Left ventricle myocardium inferior (tissue), 1 donor: ENCODE measurements at places on chromosomes 4 and X. TPM values are rescaled to one million over a fixed set of nuclear protein-coding genes. Genes with fewer than 3 reads are reported as not detected.

Gene PAGE4
- total RNA-seq, result not detected

Gene MMGT1
- 25.3 TPM for total RNA-seq

Gene FGD1
- 8.6 TPM for total RNA-seq

Gene GAGE12H
- not detected for total RNA-seq

Gene BGN
- 84.3 TPM for total RNA-seq

DNA sequence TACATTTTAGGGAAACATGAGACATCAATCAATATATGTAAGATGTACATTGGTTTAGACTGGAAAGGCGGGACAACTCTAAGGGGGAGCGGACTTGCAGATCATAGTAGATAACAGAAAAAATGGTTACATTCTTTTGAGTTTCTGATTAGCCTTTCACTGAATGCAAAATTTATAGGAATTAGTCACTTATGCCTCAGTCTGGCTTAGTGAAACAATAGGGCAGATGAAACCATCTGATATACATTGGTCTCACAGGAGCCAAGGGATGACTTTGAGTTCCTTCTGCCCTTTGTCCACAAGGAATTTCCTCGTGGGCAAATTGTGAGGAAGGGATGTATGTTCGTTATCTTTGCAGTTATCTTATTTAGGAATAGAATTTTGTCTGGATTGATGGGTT is 128.2 kb downstream of the ARSF start:
- no peak overlapping the region for H3K4me3 ChIP-seq
- no peak overlapping the region for H3K27ac ChIP-seq
- no peaks in the 10 kb centered on the region for H3K36me3 ChIP-seq
- no peak for DNase-seq

GRCh38 chr4:92299152-92299551 is 4.6 kb upstream of the GRID2 start:
- peaks cover 43% of the 10 kb centered on the region for H3K27me3 ChIP-seq
- H3K4me1 ChIP-seq, result peaks cover 9% of the 10 kb centered on the region
- no peak for DNase-seq
- no peak overlapping the region for H3K27ac ChIP-seq

DNA sequence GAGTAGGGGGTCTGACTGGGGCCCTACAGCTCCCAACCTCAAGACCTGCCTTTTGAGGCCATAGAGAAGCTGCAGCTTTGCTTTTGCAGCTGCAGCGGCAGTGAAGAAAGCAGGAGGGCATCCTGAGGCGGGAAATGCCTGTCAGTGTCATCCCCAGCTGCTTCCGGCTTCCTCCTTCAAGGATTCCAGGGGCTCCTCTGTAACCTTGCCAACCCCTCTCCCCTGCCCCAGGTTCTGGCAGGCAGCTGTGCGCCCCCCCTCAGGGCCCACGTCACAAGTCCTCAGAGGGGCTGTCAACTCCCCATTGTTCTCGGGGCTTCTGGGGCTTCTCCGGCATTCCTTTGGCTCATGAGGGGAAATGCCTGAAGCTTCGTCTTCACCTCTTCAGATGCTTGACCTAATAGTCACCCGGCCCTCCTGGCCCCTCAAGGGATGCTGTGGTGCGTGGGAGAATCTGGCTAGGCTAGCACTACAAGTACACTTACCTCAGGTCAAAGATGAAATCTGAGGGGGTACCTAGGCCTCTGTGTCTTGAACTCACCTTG is 31.9 kb downstream of the APLN start:
- no peak overlapping the region for H3K4me3 ChIP-seq
- no peaks in the 10 kb centered on the region for H3K4me1 ChIP-seq
- H3K27ac ChIP-seq, result no peak overlapping the region
- H3K27me3 ChIP-seq, result no peaks in the 10 kb centered on the region
- no peak for DNase-seq

DNA sequence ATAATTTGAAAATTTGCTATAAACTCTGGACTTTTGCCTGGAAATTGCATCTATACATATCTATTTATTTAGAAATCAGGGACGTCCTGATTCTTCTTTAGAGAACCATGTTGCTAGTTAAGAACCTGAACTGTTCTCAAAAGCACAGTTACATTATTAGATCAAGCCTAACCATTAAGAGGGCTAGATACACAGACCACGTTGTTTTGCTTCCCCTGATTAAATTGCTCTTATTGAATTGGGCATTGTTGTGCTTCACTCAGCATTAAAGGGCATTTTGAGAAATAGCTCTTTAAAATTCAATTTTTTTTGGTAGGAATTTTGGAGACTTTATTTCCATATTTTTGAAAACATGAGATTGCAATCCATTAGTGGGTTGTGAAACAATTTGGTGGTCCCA is 44.4 kb downstream of the FIP1L1 start:
- H3K27ac ChIP-seq, result no peak overlapping the region
- H3K27me3 ChIP-seq, result no peaks in the 10 kb centered on the region
- H3K36me3 ChIP-seq, result peaks cover 5% of the 10 kb centered on the region
- DNase-seq, result no peak

GRCh38 chr4:89305712-89306437 is 1.7 kb downstream of the GPRIN3 start:
- H3K36me3 ChIP-seq, result no peaks in the 10 kb centered on the region
- H3K27ac ChIP-seq, result peak overlapping the region; percentile 85
- DNase-seq, result no peak
- H3K4me3 ChIP-seq, result peak overlapping the region; percentile 86
- peaks cover 53% of the 10 kb centered on the region for H3K4me1 ChIP-seq
- H3K27me3 ChIP-seq, result peaks cover 7% of the 10 kb centered on the region

DNA sequence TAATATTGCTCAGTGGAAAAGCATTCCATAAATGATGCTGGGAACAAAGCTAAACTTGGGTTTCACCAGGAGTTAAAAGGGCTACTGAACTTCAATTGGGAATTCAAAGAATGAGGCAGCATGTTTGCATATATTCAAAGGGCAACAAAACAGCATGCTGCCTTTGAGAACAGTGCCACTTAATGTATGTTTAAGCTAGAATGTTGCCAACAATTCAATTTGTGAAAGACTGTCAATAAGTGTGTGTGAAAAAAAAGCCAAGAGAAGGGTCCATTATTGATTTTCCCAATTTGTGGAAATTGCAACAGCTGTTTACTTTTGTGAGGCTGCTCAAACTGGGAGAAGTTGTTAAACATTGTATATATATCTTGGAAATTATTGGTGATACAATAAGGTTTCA is 701.9 kb upstream of the ACTRT1 start:
- no peak overlapping the region for H3K27ac ChIP-seq
- H3K4me1 ChIP-seq, result no peaks in the 10 kb centered on the region
- no peak for DNase-seq
- H3K36me3 ChIP-seq, result no peaks in the 10 kb centered on the region

DNA sequence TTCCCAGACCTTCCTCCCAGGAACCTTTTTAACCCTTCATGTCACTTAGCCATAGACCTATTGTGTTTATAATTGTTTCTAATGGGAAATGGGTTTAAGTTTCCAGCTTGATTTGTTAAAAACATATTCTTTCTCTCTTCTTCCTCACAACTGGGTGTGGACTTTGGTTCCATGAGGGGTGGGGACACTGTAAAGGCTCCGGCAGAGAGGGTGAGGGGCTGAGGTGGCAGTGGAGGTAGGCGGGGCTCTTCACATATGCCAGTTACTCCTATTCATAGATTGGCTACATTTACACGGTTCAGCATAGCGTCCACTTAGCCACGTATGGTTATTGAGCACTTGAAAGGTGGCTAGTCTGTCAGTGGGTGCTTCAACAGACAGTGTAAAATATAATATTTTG is 7.8 kb downstream of the INTS6L start:
- H3K4me1 ChIP-seq, result no peaks in the 10 kb centered on the region
- DNase-seq, result no peak
- H3K27ac ChIP-seq, result no peak overlapping the region
- H3K36me3 ChIP-seq, result no peaks in the 10 kb centered on the region

DNA sequence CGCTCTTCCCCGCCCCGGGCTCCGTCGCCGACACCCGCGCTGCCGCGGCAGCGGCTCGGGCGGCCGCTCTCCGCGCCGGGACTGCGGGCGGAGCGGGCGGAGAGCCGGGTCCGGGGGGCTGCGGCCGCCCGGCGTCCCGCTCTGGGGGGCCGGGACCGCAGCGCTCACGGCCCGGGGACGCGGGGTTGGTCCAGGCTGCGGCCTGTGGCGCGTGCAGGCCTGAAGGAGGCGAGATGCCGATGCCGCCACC is 492 bp downstream of the GALNT7 start:
- H3K27ac ChIP-seq, result peak overlapping the region; percentile 95

DNA sequence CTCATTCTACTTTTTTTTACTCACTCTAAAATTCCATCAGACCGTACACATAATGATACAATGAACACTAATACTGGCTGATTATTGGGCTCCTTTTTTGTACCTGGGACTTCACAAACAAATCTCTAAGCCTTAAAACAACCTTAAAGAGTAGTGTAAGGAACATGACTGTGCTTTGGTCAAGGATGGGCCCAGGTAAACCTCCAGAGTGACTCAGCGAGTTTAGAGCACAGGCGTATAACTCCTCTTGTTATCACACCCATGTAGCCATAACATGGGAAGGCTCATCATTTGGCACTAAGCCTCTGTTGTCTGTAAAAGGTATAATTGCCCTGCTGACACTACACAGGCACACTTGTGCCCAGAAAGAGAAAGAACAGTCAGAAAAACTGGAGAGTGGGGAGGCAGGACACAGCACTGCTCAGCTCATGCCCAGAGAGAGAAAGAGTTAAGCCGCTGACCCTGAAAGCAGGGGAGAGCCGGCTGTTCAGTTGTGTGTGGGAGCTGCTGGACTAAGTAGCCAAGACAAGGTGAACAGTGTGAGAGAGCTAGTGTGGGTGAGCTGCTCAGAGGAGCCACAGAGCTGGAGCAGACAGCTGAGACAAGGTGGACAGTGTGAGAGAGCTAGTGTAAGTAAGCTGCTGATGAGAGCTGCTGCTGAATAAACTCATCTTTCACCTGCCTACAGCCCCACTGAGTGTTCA is 319.6 kb upstream of the BMP3 start:
- no peak overlapping the region for H3K4me3 ChIP-seq
- H3K27ac ChIP-seq, result no peak overlapping the region
- no peak for DNase-seq
- H3K27me3 ChIP-seq, result no peaks in the 10 kb centered on the region

DNA sequence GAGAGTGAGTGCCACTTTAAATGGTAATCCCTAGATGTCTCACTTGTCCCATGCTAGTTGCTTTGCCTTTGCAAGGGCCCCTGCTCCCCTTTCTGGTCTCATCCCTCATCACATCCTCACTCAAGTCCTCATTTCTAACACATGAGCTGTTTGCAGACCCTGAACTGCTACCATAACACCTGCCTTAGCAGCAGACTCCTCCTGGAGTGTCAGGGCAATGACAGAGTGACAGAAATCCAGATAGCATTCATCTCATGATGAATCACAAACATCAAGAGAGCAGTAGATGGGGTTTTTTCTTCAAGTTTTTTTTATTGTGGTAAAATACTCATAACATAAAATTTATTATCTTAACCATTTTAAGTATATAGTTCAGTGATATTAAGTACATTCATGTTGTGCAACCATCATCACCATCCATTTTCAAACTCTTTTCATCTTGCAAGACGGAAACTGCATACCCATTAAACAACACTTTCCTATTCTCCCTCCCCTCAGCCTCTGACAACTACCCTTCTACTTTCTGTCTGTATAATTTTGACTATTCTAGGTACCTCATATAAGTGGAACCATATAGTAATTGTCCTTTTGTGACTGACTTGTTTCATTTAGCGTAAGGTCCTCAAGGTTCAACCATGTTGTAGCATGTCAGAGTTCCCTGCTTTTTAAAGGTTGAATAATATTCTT is 133.2 kb upstream of the RPS6KA3 start:
- H3K36me3 ChIP-seq, result no peaks in the 10 kb centered on the region
- DNase-seq, result no peak
- no peaks in the 10 kb centered on the region for H3K27me3 ChIP-seq
- no peak overlapping the region for H3K4me3 ChIP-seq
- H3K27ac ChIP-seq, result no peak overlapping the region

DNA sequence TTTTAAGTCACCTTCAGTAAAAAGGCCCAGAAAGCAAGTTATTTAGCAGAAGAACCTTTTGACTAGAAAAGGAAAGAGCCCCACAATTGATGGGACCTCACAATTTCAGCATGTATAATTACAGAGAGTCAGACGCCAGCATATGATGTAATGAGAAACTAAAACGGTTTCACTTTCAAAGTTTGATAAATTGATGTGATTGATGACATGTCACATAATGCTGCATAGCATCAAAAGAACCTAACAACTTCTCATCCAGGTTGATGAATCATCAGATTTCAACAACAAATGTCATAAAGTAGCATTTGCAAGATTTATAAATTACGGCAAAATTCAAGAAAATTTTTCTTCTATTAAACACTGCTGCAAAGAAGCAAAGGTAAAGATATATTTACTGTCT is 3.9 kb upstream of the GAR1 start:
- H3K36me3 ChIP-seq, result no peaks in the 10 kb centered on the region
- H3K27me3 ChIP-seq, result no peaks in the 10 kb centered on the region
- no peak for DNase-seq
- H3K4me1 ChIP-seq, result peaks cover 24% of the 10 kb centered on the region

DNA sequence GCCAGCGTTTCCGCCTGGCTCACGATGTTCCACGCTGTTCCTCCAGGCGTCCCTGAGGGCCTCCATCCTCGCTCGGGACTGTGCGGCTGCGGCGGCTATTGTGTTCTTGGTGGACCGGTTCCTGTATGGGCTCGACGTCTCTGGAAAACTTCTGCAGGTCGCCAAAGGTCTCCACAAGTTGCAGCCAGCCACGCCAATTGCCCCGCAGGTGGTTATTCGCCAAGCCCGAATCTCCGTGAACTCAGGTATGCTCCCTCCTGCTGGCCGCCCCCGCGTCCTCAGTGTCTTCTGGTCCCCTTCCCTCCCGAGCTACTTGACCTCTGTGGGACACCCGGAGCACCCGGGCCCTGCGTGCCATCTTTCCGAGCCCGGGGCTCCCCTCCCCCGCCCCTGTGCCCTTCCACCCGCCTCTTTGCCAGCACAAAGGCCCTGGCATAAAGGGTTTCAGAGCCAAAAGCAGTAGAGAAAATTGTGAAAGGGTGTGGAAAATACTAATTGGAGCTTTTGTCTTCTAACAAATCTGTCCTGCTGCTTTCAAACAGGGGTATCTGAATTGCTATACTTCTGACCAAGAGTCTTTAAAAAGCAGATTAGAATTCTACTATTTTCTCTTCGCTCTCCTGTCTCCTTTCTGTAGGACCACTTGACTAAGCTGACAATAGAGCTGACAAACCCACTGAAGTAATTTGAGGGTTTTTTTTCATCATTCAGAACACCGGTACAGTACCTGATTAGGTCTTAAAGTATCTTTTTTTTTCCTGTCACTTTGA is 104.0 kb downstream of the NEUROG2 start:
- peaks cover 31% of the 10 kb centered on the region for H3K36me3 ChIP-seq
- H3K4me1 ChIP-seq, result no peaks in the 10 kb centered on the region
- DNase-seq, result no peak
- H3K27ac ChIP-seq, result no peak overlapping the region

DNA sequence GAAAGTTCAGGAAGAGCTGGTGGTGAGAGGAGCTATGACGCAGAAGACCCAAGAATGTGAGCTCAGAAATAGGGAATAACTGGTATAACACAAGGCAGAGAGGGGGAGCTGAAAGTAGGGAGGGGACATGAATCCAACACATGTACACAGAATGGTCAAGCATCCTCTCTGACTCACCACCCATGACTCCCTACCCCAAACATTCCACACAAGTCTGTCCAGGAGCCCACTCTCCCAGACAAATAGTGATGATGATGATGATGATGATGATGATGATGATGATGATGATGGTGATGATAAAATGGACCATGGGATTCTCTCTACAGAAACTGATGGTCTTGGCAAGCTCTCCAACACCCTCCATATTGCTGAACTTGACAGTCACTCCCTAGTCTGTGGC is 46.4 kb downstream of the NAT8L start:
- H3K4me1 ChIP-seq, result no peaks in the 10 kb centered on the region
- no peaks in the 10 kb centered on the region for H3K27me3 ChIP-seq
- no peak overlapping the region for H3K27ac ChIP-seq
- H3K4me3 ChIP-seq, result no peak overlapping the region
- DNase-seq, result no peak

GRCh38 chr4:137509855-137510282 is 22.4 kb downstream of the PCDH18 start:
- peaks cover 7% of the 10 kb centered on the region for H3K4me1 ChIP-seq
- H3K36me3 ChIP-seq, result no peaks in the 10 kb centered on the region
- H3K27me3 ChIP-seq, result no peaks in the 10 kb centered on the region
